Nephron progenitor cell (in vitro differentiated cells): ENCODE measurements at places on chromosomes 7 and 10.

- DNase-seq: no peak
These were observed 35.2 kb upstream of the NUB1 start for GRCh38 chr7:151306374-151306773.

- DNase-seq: no peak
These were observed 16.8 kb upstream of the ARMC3 start for GRCh38 chr10:22911067-22911466.

- DNase-seq: peak; percentile 54
These were observed 1.1 kb downstream of the ZNF777 start for GRCh38 chr7:149459540-149460452.

DNA sequence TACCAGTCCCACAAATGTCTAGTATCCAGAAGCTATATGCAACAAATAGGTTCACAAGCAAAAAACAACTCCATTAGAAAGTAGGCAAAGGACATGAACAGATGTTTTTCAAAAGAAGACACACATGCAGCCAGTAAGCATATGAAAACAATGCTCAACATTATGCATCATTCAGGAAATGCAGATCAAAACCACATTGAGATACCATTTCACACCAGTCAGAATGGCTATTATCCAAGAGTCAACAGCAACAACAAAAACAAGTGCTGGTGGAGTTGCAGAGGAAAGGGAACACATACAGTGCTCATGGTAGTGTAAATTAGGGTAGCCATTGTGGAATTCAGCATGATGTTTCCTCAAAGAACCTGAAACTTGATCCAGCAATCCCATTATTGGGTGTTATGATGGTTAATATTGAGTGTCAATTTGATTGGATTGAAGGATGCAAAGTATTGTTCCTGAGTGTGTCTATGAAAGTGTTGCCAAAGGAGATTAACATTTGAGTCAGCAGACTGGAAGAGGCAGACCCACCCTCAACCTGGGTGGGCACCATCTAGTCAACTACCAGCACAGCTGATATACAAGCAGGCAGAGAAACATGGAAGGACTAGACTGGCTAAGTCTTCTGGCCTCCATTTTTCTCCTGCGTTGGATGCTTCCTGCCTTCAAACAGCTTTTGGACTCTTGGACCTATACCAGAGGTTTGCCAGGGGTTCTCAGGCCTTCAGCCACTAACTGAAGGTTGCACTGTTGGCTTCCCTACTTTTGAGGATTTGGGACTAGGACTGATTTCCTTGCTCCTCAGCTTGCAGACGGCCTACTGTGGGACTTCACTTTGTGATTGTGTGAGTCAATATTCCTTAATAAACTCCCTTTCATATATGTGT lies 218.4 kb upstream of the SEMA3D start:
- no peak for DNase-seq

DNA sequence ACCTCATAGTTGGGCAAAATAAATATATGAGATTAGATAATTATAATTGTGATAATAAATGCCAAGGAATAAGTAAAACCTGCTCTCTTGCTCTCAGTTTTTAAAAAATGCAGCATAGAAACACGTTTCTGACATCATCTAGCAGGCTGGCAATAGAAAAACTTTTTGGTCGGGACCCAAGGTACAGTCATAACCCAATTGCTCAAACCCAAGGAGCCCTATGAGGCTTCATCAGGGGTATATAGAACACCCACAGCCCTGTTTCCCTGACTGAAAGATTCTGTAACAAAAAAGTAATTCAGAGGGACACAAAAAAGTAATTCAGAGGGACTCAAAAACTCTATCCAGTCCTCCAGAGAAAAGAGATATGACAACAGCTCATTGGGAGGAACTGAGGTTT lies 3.8 kb downstream of the PDE1C start:
- DNase-seq: no peak

DNA sequence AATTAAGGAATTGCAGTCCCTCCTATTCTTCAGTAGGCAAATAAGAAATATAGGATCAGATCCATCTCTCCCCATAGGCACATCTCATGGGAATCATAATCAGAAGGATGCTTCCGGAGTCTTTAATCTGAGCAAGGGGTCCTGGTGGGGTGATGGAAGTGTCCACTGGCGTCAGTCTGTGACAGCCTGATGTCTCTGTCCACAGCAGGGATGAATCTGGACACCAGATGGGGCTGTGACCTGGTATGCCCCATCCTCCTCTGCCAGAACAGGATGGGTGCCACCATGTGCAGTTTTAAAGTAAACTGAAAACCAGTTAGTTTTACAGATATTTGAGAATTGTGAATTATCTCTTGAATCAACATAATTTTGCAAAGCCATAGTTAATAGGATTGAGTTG lies 148.7 kb downstream of the C1GALT1 start:
- DNase-seq: no peak

- no peak for DNase-seq
These were observed 22.2 kb downstream of the TYW1B start for GRCh38 chr7:72805526-72806494.

- no peak for DNase-seq
These were observed 38.7 kb downstream of the HIP1 start for GRCh38 chr7:75699993-75700392.

DNA sequence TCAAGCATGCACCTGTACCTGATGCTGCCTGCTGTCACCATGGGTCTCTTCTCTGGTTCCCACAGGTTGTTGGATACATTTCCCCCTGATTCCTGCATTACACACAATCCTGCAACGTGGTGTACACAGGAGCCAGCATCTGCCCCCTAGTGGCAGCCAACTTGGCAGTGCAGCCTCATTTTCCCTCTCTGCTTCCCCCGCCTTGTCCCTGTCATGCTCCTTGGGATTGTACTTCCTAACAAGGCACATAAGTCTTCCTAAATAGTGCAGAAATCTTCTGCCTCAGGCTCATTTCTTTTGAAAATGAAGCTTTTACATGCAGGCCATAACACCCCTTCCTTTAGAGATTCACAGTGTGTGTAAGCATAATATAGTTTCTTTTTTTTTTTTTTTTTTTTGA lies 387.5 kb downstream of the CCSER2 start:
- DNase-seq: peak; percentile 43

- DNase-seq: no peak
These were observed 74.0 kb downstream of the ARID5B start for GRCh38 chr10:61975391-61975932.

GRCh38 chr7:37424995-37425394 lies 23.7 kb downstream of the ELMO1 start:
- DNase-seq: no peak

- no peak for DNase-seq
These were observed 33.6 kb downstream of the AGAP3 start for GRCh38 chr7:151119902-151120301.

GRCh38 chr10:127991543-127992255 lies 84.8 kb downstream of the PTPRE start:
- DNase-seq: no peak

- no peak for DNase-seq
These were observed 10.2 kb upstream of the EPHA1 start for GRCh38 chr7:143418681-143419458.

GRCh38 chr10:44749151-44749550 lies 162.0 kb upstream of the TMEM72 start:
- no peak for DNase-seq

- DNase-seq: no peak
These were observed 237.0 kb downstream of the WDR37 start for GRCh38 chr10:1293157-1293556.

GRCh38 chr10:72702868-72703581 lies 11.1 kb downstream of the MCU start:
- DNase-seq: no peak

GRCh38 chr10:70348228-70348850 lies 34.1 kb downstream of the LRRC20 start:
- peak; percentile 40 for DNase-seq

DNA sequence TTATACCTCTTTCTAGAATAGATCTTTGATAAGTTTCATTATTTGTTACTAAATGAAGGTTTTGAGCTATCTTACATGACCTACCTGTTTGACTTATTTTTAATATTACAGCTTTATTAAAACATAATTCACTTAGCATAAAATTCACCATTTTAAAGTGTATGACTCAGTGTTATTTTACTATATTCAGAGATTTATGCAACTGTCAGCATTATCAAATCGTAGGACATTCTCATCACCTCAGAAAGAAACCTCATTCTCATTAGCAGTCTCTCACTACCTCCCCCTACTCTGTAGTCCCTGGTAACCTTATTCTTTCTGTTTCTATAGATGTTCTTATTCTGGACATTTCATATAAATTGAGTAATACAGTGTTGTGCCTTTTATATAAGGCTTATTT lies 207.9 kb upstream of the FOXP2 start:
- no peak for DNase-seq

DNA sequence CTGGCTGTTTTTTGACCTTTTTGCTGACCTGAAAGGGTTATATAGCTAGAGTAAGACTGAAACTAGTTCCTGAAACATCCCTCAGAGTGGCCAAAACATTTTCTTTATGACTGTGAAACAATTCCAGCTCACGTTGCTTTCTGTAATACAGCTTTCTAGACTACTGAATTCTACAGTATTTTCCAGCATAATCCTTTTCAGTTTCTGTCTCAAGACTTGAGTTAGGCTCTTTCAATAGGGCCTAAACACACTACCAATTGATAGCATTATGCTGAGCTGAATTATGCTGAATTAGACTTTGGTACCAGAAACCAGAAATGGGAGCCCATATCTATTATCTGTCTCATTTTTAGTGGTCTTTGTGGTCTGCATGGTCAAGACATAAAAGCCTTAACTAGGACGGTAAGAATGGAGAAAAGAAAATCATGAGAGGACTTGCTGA lies 72.6 kb downstream of the EPDR1 start:
- no peak for DNase-seq

- no peak for DNase-seq
These were observed 22.1 kb downstream of the GNA12 start for GRCh38 chr7:2821842-2822507.

- no peak for DNase-seq
These were observed 255.0 kb upstream of the PHYHIPL start for GRCh38 chr10:58921421-58921855.

GRCh38 chr10:17687117-17687831 lies 43.3 kb downstream of the STAM start:
- no peak for DNase-seq

GRCh38 chr7:154698726-154699291 lies 304.1 kb downstream of the PAXIP1 start:
- peak; percentile 24 for DNase-seq

- no peak for DNase-seq
These were observed 99.0 kb downstream of the UBE2H start for GRCh38 chr7:129853661-129854268.

DNA sequence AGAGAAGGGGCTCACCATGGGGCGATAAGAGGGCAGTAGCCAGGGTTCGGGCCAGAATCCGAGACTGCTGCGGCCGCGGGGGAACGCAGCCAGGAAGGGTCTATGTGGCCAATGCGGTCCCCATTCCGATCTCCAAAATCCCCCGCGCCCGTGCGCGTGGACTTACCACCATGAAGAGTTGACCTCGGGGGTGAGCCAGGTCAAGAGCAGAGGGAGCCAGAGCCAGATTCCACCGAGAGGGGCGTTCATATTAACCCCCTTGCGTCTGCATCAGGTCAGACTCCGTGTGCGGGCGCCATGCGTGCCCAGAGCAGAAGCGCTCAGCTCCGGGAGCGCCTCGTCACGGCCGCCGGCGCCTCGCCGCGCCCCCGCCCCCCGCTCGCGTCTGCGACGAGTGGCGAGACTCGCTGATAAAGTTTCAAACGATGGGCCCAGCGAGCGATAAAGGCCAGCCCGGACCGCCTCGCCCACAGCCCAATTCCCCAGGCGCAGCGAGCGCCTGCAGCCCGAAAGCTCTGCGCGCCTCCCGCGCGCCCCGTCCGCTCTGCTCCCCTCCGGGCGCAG lies at the start of gene WNT2:
TSS of gene WNT2 (minus strand) at position 318 of the 564 bp plus-strand sequence. CDS start at position 249, 69 bp downstream.
- DNase-seq: peak; percentile 54

DNA sequence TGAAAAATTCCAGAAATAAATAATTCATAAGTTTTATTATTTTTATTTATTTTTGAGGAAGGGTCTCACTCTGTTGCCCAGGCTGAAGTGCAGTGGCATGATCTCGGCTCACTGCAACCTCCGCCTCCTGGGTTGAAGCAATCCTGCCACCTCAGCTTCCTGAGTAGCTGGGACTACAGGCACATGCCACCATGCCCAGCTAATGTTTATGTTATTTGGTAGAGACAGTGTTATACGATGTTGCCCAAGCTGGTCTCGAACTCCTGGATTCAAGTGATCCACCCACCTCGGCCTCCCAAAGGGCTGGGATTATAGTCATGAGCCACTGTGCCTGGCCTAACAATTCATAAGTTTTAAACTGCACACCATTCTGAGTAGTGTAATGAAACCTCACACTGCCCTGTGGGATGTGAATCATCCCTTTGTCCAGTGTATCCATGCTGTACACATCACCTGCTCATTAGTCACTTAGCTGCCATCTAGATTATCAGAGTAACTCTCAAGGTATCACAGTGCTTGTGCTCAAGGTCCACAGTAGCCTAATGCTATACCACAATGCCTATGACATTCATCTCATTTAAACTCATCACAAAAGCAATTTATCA lies 17.9 kb downstream of the RTKN2 start:
- DNase-seq: no peak

DNA sequence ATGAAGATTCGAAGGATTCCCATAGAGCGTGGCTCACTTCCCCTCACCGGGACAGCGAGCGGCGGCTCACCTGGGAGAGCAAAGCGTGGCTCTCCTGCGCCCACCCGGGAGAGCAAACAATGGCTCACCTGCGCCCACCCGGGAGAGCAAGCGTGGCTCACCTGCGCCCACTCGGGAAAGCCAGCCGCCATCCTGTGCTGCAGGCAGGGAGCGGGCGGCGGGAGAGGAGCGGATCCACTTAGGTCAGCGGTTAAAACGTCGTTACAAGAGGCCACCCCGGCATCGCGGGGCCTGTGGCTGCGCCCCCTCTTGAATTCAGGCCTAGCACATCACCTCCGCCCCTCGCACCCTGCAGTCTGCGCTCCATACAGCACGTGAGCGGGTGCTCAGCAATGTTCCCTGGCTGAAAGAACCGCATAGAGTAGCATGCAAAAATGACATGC lies 461 bp upstream of the FIGNL1 start:
- DNase-seq: no peak

DNA sequence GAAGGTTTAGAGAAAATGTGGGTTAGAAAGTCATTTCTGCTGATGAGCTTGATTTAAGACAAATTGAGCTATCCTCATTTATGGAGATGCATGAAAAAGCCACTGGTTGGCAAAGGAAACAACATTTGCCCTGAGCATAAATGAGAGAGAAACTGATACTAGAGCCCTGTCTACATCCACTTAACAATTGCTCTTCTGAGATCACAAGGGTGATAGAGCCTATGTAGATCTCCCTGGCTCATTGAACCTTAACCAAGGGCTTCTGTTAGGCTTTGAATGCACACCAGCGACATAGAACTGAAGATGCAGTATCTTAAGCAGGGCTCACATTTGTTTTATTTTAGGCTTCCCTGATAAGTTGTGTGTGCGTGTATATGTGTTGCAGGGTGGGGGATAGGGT lies 35.0 kb downstream of the GPR141 start:
- DNase-seq: no peak

GRCh38 chr7:5670183-5670935 lies 111.1 kb downstream of the RNF216 start:
- no peak for DNase-seq

GRCh38 chr7:55928006-55928767 lies 23.5 kb upstream of the MRPS17 start:
- DNase-seq: no peak
